ENCODE measurements at places on chromosomes 13 and 19.

DNA sequence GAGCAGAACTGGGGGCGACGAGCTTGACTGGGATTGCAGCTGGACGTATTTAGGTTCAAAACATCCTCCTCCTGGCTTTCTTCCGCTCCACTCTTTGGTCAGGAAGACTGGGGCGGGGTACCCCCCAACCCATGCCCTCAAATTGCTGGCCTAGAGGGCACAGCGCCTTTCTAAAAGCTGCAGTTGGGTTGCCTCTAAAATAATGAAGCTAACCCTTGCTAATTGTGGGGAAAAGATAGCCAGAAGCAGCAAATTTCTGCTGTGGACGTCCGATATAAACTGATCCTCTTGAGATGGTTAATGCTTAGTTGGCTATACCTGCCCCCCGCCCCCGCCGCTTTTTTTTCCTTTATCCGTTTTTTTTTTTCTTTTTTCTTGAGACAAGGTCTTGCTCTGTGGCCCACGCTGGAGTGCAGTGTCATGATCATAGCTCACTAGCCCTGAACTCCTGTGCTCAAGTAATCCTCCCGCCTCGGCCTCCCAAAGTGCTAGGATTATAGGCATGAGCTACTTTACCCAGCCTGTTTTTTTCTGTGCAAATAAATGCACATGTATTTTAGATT, 754 bp upstream of the CHERP start:
- no peak for DNase-seq

GRCh38 chr13:111547726-111548273, 227.4 kb downstream of the TEX29 start:
- peak; percentile 64 for DNase-seq

GRCh38 chr19:37896180-37896579, 10.2 kb downstream of the WDR87 start:
- DNase-seq, result no peak

DNA sequence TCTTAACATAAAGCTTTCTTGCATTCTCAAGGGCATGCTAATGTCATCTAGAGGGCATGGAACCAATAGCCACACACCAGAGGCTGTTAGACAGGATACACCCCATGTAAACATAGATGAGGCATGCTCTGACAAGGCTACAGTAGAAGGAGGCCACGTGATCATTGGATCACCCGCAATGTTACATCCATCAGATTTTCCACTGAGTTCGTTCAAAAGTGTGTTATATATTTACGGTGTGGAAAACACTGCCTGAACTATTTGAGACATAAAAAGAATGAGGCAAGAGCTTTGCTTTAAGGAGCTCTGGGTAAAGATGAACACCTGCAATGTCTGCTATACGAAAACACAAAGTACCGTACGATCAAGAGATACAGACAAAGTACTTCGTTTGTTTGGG, 817.5 kb upstream of the SLC10A2 start:
- no peak for DNase-seq

GRCh38 chr13:114071991-114072390, 60.4 kb downstream of the RASA3 start:
- peak; percentile 33 for DNase-seq

DNA sequence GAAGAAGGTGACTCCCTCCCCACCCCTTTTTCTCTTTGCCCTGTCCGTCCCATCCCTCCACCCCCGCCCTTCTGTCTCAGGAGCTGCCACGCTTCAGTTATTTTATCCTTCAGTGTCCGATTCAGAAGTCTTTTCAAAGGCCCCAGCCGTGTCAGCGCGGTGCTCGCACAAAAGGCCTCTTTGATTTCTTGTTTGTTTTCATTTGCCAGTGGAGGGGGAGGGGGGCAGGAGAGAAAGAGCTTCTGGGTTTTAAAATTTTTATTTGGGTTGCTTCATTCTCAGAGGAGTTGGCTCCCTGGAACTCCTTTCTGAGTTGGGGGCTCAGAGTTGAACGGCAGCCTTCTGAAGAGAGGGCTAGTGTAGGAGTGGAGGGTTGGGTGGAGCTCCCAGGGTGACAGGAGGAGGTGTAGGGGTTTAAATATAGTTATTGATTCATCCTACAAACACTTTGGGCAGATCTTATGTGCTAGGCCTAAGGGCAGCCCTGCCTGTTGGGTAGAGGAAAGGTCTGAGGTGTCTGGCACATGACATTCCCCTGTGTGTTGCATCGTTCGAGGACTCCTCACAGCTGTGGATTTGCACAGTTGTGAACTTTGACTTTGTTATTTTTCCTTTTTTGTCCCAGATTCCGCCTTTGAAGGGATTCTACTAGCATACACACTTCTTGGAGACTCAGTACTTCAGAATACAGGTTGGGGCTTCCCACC, 36.8 kb downstream of the NFIX start:
- peak; percentile 50 for DNase-seq

GRCh38 chr13:79593641-79594275, 112.8 kb downstream of the NDFIP2 start:
- no peak for DNase-seq

GRCh38 chr13:34897220-34897619, 44.9 kb upstream of the NBEA start:
- no peak for DNase-seq

GRCh38 chr19:17214508-17215126, 540 bp upstream of the USE1 start:
- DNase-seq, result no peak

GRCh38 chr19:52748336-52748950, 13.6 kb upstream of the ZNF611 start:
- DNase-seq, result no peak

- DNase-seq, result no peak
Observed at GRCh38 chr19:8477889-8478288, 24.6 kb downstream of the PRAM1 start.

GRCh38 chr13:23867027-23867491, 22.1 kb downstream of the MIPEP start:
- DNase-seq, result no peak

DNA sequence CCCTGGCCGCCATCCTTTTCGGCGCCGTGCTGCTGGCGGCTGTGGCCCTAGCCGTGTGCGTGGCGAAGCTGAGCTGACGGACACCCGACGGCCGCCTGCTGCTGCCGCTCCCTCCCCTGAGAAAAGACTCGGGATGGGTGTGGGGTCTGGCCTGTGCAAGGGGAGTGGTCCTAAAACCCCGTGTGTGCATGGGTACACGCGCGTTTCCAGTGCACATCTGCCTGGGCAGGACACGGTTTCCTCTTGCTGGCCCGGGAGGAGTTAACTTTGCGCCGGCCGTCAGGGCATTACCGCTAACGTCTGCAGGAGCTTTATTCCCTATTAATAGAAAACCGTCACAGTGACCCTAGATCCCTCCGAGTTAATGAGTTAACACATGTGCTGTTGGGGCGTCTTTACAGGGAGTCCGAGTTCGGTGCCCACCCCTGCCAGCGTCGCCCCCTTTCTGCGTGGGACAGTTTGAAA, 1.3 kb downstream of the RGS9BP start:
- no peak for DNase-seq

- peak; percentile 45 for DNase-seq
Observed at GRCh38 chr19:2561895-2562294, 86.0 kb downstream of the GADD45B start.

GRCh38 chr19:58568453-58569130, 4.5 kb downstream of the MZF1 start:
- peak; percentile 17 for DNase-seq

- DNase-seq, result no peak
Observed at GRCh38 chr19:17123041-17123440, 47.5 kb downstream of the MYO9B start.

DNA sequence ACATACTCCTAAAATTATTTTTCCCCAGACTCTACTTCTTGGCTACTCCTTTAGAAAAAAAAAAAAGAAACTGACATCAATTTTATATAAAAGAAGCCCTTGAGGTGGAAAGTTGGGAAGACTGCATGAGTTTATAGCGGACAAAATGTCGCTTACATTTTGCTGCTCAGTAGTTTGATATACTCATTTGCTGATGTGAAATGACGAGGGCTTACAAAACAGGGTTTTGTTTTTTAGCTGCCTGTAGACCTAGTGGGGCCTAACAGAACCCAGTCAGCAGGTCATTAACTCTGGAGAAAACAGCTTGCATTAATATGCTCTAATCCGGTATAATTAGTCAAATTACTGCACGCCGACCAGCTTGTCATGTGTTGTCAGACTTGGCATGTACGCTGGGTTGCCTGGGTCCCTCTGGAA, 37.6 kb upstream of the MAB21L1 start:
- DNase-seq, result no peak

DNA sequence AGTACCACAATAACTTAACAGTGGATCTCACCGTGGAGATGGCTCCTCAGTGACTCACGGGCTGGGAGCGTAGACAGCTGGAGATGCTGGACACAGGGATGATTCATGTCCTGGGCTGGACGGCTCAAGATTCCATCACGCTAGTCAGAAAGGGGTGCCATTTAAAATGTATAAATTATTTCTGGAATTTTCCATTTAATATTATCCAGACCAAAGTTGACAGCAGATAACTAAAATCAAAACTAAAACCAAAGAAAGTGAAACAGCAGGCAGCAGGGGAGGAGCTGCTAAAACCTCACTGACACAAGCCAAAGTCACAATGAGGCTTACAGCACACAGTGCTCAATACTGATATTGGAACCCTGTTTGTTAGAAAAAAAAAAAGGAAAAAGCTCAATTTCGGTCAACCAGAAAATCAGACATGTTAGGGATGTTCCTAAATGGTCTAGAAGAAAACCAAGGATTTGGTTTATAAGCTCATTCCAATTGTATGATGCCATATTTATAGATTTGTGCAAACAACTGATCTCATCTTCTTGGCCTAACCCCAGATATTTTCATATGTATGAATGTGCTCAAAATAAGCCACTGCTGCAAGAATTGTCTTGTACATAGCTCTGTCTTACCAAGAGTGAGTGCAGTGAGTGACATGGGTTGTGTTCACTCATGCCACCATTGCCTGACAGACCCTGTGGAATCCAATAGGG, 111.8 kb downstream of the SACS start:
- DNase-seq, result peak; percentile 92

GRCh38 chr13:112435973-112436372, 59.8 kb downstream of the SPACA7 start:
- DNase-seq, result no peak

GRCh38 chr19:34493038-34493648, 11.6 kb downstream of the WTIP start:
- DNase-seq, result peak; percentile 74

DNA sequence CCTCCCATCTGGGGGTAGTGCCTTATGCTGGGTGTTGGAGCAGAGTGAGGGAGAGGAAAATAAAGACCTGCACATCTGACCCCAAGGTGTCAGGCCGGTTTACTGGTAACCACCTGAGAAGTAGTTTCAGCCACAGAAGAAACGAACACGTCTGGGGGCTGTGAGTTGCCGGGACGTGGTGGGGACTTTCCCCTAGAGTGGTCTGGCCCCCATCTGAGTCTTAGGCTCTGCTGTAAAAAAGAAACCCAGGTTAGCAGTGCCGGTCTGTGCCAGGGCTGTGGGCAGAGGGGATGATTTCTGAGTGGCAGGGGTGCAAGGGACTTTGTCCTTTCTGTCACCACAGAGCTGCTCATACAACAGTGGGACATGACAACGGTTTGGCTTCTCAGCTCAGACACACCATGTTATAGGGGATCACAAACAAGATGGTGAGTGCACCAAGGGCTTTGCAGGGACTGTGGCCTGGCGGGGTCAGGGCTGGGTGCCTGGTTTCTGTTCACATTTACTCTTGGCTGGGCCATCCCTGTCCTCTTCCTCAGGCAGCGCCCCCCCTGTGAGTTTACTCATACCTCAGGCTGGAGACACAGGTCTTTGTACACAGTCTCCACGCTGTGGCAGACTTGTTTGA, 9.0 kb downstream of the GCDH start:
- no peak for DNase-seq

DNA sequence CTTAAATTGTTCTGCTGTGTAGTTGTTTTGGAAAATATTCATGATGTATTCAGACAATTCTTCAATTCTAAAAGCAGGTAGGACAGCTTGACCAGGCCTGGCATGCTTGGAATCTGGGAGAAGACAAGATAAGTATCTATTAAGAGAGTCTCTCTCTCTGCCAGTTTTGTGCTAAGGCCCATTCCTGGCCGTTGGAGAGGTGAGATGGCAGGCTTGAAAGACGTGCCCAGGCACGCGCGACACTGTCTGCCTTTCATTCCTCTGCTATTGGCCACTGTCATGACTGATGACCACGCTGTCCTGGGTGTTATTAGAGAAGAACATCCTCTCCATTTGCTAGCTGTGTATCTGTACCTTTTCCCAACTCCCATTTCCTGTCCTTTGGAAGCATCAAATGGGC, 90.3 kb downstream of the LHFPL6 start:
- DNase-seq, result no peak

DNA sequence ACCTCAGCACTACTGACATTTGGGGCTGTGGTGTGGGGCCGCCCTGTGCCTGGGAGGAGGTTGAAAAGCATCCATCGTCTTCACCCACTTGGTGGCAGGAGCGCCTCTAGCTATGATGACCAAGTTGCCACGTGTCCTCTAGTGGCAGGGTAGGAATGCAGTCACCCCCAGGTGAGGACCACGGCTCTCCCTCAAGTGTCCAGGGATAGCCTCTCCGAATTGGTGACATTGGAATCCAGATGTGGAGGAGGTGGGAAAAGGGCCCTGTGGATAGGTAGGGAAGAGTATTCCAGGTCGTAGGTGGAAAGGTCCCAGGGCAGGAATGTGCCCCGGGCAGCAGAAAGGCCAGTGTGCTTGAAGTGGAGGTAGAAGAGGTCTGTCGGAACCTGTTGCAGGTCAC, 37.6 kb downstream of the ARHGEF18 start:
- no peak for DNase-seq

DNA sequence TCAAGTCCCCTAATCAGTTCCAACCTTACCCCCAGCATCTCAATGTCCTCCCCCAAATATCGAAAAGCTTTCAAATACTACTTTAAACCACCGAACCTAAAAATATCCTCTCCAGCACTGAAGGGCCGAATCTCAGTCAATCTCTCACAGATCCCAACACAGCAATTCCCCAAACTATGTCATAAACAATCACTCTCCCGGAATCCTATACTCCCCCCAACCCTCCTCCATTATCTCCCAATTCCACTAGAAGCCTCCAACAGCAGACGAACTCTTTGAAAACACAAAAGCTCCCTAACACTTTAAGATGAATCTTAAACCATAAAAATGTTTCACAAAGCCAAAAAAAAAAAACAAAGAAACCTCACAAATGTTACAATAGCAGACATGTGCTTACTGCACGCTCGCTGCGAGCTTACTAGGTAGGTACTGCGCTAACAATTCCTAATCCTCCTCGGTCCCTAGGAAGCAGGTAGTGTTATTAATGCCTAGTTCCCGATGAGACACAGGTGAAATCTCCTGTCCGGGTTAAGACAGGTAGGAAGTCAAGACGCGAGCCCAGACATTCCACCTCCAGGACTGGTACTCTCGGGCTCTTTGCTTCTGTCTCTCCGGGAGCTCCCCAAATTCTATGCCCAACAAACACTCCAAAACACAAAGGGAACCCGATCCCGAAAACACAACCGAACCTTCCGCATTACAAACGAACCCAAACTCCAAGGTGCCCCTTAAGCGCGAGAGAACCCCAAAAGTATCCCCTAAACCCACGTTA, 14.2 kb downstream of the FBXO46 start:
- DNase-seq, result no peak

- DNase-seq, result peak; percentile 34
Observed at GRCh38 chr13:18943273-18943672, 238.4 kb downstream of the TUBA3C start.
